Activated T-cell treated with anti-CD3 and anti-CD28 coated beads, Interleukin-2, amount 50 U/mL, for 24 hours (primary cell): ENCODE measurements at places on chromosomes 2 and 18.

GRCh38 chr18:63963615-63964256, 6.1 kb upstream of the SERPINB8 start:
- H3K36me3 ChIP-seq: no peaks in the 10 kb centered on the region
- peak; percentile 41 for DNase-seq
- H3K4me1 ChIP-seq: peaks cover 5% of the 10 kb centered on the region
- no peak overlapping the region for H3K4me3 ChIP-seq
- H3K27me3 ChIP-seq: peaks cover 17% of the 10 kb centered on the region
- no peak overlapping the region for H3K27ac ChIP-seq

GRCh38 chr2:67124531-67124930, 272.6 kb upstream of the ETAA1 start:
- no peaks in the 10 kb centered on the region for H3K36me3 ChIP-seq
- no peak for DNase-seq

DNA sequence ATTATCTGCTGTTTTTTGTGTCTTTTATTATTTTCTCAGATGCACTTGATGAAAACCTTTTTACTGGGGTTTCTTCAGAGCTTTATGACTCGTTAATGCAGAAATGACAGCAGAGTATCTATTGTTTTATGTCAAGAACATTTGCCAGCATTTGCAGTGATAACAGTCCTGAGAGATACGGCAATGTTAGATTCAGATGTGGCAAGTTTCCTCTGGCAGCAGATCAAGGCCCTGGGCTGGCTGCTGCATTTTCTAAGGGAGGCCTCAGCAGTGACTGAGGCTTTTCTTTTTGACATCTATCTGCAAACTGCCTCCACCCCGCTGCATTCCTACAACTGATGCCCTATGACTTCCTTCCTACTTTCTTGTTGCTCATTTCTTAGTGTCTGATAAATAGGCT, 40.2 kb downstream of the EFEMP1 start:
- no peak for DNase-seq
- no peaks in the 10 kb centered on the region for H3K4me1 ChIP-seq
- H3K27ac ChIP-seq: no peak overlapping the region

DNA sequence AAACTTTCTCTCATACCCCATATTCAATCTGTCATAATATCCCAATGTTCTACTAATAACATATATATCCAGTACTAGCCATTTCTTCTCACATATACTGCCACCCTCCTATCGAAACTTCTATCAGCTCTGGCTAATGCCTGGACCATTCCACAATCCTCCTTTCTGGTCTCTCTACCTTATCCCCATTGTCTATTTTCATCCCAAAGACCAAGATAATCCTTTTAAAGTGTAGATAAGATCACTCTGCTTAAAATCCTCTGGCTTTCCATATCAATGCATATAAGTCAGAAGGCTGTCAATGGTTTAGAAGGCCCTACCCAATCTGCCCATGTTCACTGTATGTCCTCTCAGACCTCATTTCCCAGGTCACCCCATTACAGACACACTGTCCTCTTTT, 229.6 kb downstream of the ZEB2 start:
- H3K27me3 ChIP-seq: no peaks in the 10 kb centered on the region
- H3K36me3 ChIP-seq: peaks cover 4% of the 10 kb centered on the region
- no peak overlapping the region for H3K4me3 ChIP-seq
- no peak overlapping the region for H3K27ac ChIP-seq
- DNase-seq: no peak
- peaks cover 6% of the 10 kb centered on the region for H3K4me1 ChIP-seq

GRCh38 chr2:203704430-203704829, 2.0 kb upstream of the CD28 start:
- peaks cover 32% of the 10 kb centered on the region for H3K4me1 ChIP-seq
- no peaks in the 10 kb centered on the region for H3K27me3 ChIP-seq
- DNase-seq: no peak
- H3K4me3 ChIP-seq: peak overlapping the region; percentile 93

DNA sequence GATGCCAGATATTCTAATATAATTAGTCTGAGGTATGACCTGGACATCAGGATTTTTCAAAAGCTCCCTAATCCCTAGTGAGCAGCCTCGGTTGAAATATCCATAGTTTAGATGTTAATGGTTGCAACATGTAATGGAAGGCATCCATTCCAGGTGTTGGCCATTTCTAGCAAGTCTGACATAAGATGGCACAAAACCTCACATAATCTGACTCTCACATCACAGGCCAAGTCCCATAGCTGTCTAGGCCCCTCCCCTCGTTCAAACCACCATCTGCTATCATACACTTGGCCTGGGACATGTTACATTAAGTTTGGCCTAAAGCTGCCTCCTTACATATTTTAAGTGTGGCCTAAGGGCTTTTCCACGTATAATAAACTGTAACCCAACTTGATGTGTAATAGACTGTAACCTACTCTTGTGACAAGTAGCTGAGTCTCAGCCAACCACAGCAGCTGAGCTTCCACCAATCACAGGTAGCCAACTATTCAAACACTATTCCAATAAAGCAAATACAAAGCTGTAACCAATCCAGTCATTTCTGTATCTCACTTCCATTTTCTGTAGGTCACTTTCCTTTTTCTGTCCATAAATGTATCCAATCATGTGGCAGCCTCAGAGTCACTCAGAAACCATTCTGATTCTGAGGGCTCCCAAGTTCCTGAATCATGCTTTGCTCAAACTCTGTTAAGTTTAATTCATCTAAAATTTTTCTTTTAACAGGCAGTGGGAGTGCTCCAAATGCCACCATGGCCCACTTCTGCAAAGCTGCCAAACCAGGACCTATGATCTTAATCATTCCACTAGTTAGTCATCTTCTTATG, 59.4 kb downstream of the ADD2 start:
- peaks cover 5% of the 10 kb centered on the region for H3K4me1 ChIP-seq
- DNase-seq: no peak
- peak overlapping the region; percentile 29 for H3K27ac ChIP-seq
- H3K27me3 ChIP-seq: no peaks in the 10 kb centered on the region
- no peak overlapping the region for H3K4me3 ChIP-seq
- peaks cover 5% of the 10 kb centered on the region for H3K36me3 ChIP-seq

DNA sequence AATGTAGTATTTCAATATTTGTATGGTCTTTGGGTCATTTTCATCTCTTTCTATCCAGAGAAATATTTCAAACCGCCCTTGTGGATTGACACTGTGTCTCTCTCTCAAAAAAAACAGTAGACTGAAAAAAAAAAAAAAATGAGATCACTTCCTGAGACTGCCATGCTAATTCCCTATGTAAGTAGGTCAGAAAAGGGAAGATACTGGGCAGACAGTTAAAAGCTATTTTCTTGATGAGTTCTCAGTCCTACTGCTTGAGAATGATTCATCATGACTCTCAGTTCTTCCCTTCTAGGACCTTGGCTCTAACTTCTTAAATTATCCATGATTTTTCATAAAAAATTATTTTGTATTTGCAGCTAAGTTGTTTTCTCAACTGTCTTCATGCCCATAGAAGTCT, 672.3 kb upstream of the REG3G start:
- DNase-seq: no peak
- H3K27me3 ChIP-seq: no peaks in the 10 kb centered on the region
- no peak overlapping the region for H3K27ac ChIP-seq
- no peaks in the 10 kb centered on the region for H3K36me3 ChIP-seq

DNA sequence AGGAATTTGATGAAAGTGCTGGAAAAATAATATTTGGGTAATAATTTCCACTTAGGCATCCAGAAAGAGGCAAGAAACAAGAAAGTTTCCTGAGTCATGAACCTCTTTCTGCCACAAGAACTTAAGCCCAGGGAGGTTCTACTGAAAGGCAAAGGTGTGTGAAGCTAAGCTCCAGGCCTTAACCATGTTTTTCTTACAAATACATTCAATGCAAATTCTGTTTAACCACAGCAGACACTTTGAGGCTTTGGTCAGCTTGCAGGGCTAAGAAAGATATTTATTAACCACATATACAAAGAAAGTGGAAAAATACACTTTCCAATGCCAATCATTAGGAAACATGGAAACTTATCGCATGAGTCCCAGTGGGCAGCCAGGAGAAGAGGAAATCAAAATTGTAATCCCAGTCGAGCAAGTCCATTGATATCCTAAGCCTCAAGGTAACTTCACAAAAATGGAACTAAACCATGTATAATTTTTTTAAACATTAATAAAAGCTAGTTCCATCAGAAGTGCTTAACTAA, 68.3 kb downstream of the PIEZO2 start:
- DNase-seq: no peak
- H3K4me3 ChIP-seq: no peak overlapping the region
- H3K27me3 ChIP-seq: peaks cover 7% of the 10 kb centered on the region
- H3K4me1 ChIP-seq: no peaks in the 10 kb centered on the region
- no peak overlapping the region for H3K27ac ChIP-seq
- no peaks in the 10 kb centered on the region for H3K36me3 ChIP-seq

DNA sequence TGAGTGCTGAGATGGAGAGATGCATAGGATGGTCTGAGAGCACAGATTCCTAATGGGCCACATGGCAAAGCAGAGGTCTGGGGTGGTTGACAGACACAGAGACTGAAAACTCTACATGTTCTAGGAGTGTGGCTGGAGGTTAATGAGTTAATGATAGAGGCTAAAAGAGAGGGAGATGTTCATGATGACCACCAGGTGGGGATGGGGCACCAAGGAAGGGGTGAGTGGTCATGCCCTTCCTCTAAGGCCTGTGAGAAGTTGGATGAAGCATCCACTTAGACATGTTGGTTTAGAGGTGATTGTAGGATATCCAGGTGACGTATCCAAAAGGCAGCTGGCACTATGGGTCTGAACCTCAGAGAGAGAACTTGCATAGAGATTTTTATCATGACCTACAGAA, 102.1 kb downstream of the LRP2 start:
- peaks cover 4% of the 10 kb centered on the region for H3K27me3 ChIP-seq
- H3K4me3 ChIP-seq: no peak overlapping the region
- H3K27ac ChIP-seq: no peak overlapping the region
- H3K4me1 ChIP-seq: no peaks in the 10 kb centered on the region
- DNase-seq: no peak

DNA sequence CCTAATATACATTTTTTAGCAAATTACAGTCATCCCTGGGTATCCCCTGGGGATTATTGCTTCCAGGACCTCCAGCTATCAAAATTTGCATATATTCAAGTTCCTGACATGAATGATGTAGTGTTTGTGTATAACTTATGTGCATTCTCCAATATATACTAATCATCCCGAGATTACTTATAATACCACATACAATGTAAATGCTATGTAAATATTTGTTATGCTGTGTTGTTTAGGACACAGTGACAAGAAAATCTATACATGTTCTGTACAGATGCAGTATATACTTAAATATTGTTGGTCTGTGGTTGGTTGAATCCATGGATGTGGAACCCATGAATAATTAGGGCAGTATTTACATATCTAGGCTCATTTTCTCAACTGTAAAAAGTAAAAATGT, 1060.3 kb downstream of the DSC3 start:
- no peaks in the 10 kb centered on the region for H3K36me3 ChIP-seq
- no peaks in the 10 kb centered on the region for H3K4me1 ChIP-seq
- no peak overlapping the region for H3K4me3 ChIP-seq
- H3K27ac ChIP-seq: no peak overlapping the region

DNA sequence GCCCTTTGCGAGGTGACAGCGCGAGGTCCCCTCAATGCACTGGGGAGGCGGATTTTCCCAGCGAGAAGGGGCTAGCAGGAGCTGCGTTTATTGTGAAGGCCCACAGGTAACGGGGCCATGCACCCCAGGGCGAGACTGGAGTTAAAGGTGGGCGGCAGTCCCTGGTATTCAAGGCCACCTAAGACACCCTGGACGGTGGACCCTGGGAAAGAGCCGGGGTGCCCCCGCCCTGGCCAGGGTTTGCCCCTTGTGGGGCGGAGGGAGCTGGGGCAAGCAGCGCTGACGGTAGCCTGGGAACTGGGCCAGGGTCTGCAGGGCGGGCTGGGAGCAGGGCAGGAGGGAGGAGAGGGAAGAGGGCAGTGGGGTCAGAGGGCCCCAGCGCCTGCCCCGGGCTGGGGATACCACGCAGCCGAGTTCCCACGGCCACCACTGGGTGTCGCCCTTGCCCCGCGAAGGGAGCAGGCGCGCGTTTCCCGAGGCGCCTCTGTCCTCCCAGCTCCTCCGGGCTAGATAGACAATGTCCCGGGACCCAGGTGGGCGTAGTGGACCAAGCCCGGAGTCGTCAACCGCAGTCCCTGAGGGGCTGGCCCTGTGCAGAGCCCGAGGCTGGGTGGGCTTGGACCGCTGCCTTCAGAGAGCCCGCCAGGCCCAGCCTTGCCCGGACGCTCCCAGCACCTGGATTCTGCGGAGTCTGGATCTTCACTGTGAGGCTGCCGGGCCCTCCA, 80.2 kb downstream of the SMAD4 start:
- H3K27me3 ChIP-seq: no peaks in the 10 kb centered on the region
- DNase-seq: peak; percentile 88
- no peaks in the 10 kb centered on the region for H3K36me3 ChIP-seq
- no peak overlapping the region for H3K4me3 ChIP-seq
- no peak overlapping the region for H3K27ac ChIP-seq
